NCI-H446 (cell line): ENCODE measurements at places on chromosomes 3 and 15.

GRCh38 chr15:45449916-45450867 is 71.8 kb upstream of the GATM start:
- no peak for DNase-seq

DNA sequence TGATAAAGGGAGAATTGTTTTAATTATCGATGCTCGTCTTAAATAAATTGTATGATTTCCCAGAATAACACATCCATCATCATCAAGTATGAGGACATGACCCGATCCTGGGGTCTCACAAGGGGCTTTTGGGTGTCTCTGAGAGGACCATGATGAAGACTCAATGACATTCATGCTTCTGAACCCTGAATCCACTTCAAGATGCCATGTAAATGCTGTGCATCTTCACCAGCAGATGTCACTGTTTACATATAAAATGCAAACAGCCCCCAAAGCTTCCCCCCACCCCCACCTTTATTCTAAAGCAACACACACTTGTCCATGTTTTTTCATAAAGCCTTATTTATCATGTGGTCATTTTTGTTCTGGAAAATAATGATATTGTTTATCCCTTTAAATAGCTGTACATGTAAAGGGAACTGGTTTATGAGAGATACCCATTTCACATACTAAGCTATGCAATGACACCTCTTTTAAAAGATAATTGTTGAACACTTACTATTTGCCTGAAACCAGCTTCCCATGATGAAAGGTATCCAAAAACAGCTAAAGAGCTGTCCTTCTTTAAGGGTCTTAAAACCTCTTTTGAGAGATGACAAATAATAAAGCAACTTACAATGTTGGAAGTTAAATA is 69.7 kb upstream of the UBE3A start:
- no peak for DNase-seq

DNA sequence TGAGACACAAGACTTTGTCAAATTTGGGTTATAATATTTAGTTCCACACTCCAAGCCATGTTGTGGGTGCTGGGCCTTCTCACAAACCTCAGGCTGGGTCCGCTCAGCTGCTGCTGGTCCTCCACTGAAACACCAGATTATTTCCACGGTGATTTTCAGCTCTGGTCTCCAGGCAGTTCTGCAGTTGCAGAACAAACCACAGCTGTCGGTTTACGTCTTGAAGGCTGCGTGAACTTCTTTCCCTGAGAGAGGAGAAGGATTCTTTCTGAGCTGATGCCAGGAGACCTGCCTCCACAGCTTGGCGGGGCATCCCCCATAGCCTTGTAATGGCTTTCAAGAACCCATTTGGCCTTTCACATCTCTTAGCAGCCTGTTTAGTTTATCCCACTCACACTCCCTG is 16.2 kb downstream of the GALNT15 start:
- DNase-seq: no peak

DNA sequence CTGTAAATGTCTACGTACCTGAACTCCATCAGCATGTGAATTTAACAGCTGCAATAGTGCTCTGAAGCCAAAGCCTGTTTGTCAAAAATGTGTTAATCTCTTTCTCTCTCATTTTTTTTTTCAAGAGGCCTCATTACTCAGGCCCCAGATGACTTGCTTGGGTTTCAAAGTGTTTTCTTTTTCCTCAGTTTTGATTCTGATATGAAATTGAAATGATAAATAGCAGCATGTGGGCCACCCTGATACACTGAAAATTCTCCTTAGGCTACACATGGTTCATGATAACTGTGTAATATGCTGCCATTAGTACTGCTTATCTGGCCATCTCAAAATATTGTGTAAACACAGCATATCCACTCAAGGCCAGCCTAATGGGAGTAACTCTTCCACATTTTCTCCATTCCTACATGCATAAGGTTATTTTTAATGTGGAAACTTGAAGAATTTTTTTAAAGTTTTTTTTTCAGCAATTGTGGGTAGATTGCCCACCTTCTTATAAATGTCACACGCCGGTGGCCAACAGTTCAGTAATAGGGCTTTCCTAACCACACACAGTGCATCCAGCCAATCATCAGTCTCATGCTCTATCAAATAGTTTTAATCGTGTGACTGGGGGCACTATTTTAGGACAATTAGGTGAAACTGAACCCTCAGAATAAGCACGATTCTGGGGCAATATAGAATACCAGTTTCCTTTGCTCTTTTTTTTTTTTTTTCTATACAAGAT is 13.1 kb upstream of the DENND4A start:
- DNase-seq: no peak

- no peak for DNase-seq
Observed at GRCh38 chr3:45273681-45274515, 47.8 kb upstream of the TMEM158 start.

GRCh38 chr3:30187366-30187765 is 419.0 kb upstream of the TGFBR2 start:
- no peak for DNase-seq

DNA sequence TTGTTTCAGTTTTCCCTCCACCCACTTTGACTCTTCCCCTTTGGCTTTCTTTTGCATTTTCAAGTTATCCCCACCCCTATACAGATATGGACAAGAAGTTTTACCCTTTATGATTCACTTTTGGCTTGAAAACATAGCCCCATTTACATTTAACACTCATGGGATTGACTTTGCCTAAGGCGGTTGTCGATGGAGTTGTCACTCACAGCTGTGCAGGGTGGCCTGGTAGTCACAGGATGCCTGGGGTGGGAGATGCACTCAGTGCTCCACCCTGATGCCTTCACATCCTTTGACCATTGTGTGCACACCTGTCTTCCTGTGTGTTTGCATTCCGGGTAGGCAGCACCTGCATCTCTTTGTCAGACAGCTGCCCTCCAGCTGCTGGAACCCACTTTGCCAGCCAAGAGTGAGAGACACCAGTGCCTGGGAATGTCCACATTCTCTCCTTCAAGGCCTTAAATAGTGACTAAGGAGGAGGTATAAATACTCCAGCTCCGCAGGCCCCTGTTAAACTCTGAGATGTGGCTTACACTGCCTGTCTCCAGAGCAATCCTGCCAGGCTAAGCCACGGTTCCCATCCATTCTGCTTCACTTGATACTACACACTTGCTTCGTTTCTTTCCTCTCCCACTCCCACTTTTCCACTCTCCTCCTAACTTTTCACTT is 191.5 kb upstream of the SLC24A5 start:
- DNase-seq: no peak

DNA sequence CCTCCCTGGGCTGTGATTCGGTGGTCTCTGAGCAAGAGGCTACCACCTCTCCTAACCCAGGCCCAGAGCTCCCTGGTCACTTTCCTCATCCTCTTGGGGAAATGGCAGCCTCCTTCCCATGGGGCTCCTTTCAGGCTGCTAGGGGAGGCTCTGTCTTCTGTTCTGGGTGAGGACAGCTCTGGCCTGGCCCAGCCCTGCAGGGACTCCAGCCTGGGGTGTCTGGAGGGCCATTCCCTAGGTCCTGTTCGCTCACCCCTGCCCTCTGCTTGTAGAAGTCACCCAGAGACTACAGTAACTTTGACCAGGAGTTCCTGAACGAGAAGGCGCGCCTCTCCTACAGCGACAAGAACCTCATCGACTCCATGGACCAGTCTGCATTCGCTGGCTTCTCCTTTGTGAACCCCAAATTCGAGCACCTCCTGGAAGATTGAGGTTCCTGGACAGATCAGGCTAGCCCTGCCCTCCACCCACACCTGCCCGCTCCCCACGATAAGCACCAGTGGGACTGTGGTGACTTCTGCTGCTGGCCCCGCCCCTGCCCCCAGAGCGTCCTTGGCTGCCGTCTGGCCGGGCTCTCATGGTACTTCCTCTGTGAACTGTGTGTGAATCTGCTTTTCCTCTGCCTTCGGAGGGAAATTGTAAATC is 30.9 kb downstream of the PRKCD start:
- DNase-seq: no peak

- no peak for DNase-seq
Observed at GRCh38 chr3:182364323-182364722, 429.0 kb upstream of the ATP11B start.

GRCh38 chr3:62615258-62615849 is 242.0 kb upstream of the FEZF2 start:
- DNase-seq: no peak

DNA sequence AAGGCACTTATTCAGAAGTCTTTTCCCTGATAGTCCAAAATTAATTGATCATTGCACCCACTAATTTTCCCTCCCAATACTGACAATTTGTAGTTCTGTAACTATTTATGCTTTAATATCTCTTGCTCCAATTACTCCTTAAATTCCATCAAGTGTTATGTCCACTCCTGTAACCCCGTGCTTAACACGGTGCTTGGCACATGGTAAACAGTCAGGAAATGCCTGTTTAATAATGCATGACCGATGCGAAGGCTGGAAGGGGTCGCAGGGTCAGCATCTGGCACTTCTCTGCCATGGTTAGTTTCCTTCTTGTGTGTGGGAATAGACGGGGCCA is 553 bp upstream of the SEC22A start:
- DNase-seq: no peak

GRCh38 chr3:132033471-132033870 is 1.3 kb downstream of the CPNE4 start:
- no peak for DNase-seq
